ENCODE measurements at places on chromosomes 3 and 15. TPM values are rescaled to one million over a fixed set of nuclear protein-coding genes. Genes with fewer than 3 reads are reported as not detected.

- DNase-seq, result no peak
These were observed 30.1 kb downstream of the MYRIP start for GRCh38 chr3:39839484-39839883.

DNA sequence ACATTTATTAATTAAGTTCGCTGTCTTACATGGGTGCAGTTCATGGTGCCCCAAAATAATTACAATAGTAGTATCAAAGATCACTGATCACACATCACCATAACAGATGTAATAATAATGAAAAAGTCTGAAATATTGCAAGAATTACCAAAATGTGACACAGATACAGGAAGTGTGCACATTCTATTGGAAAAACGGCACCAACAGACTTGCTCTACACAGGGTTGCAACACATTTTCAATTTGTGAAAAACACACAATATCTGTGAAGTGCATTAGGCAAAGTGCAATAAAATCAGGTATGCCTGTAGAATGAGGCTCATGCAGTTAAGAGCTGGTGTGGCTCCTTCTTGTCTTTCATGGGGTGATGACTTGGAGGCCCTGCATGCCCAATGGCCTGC lies 265.8 kb downstream of the RPLP1 start:
- DNase-seq, result no peak

DNA sequence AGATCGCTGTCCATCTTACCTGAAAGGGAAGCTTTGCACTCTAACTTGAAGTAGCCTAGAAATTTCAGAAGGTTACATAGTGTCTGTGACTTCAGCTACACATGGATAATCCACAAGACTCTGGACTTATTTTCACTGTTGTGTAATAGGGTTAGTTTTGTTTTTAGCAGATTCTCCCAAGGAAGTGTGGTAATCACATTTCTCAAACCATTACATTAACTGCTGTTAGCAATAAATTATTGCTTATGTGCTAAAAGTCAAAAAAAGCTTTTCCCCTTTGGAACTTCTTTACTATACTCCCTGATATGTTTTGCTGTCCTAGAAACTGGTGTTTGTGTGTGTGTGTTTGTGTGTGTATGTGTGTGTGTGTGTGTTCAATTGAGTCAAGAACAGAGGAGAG lies 351.8 kb upstream of the TPRG1 start:
- peak; percentile 95 for DNase-seq

DNA sequence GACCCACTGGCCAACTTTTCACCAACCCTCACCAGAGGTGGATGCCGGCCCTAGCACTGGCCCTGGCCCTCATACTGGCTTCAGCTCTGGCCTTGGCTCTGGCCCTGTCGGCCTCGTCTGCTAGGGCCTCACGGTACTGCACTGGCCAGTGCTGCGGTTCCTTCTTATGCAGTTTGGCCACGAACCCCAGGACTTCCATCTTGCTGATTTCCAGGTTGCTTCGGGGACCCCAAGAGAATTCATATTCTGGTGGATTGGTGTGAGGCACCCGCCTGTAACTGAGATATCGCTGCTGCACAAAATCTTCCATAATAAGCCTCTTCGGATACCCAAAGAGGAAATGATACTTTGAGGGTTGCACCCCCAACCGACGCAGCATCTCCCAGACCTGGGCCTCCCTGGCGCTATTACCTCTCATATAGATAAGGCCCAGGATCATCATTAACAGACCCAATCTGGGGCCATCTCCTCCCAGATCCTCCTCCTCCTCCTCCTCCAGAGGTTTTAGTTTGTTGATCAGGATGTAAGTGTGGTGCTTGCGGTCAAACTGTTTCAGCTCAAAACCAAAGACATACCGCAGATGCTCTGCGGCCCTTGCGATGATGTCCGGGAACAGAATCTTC lies 883 bp downstream of the MAGEF1 start:
- DNase-seq, result no peak

DNA sequence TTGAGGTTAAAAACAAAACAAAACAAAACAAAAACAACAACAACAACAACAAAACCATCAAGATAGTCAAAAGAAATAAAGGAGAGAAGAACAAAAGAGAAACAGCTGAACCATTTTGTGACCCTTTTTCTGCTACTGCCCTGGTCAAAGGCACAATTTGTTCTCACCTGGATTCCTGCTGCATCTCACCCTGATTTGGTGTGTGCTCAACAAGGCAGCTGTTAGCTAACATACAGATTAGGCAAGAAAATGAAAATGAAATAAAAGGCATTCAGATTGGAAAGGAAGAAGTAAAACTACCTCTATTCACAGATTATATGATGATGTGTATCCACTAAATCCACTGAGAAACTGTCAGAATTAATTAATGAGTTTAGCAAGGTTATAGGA lies 28.7 kb upstream of the XIRP1 start:
- DNase-seq, result no peak

DNA sequence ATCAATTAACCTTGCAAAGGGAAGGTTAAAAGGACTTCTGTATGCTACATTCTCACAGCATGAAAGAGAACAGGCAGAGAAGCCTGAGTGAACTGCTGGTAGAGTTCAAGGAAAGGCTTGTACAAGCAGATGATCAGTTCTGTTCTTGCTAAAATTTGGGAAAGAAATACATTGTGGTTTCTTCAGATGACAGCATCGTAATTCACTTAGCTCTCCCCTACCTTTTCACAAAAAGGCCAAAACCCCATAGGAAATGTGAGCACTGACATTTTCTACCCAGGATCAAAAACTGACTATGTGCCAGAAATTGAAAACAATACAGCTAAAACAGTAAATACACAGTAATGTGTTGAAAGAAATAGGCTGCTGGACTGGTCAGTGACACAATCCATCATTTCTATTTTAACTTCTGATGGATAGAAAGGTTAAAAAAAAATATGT lies 216.4 kb downstream of the DPH6 start:
- DNase-seq, result peak; percentile 54

DNA sequence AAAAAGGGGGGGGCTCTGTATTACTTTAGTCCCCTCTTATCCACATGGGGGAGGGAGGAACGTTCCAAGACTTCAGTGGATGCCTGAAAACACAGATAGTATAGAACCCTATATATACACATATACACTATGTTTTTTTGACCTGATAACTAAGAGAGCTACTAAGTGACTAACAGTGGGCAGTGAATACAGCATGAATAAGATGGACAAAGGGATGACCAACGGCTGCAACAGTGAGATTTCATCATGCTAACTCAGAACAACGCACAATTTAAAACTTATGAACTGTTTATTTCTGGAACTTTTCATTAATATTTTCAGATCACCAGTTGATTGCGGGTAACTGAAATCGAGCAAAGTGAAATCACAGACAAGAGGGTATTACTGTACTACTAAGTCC lies 7.3 kb downstream of the DCUN1D1 start:
- no peak for DNase-seq

DNA sequence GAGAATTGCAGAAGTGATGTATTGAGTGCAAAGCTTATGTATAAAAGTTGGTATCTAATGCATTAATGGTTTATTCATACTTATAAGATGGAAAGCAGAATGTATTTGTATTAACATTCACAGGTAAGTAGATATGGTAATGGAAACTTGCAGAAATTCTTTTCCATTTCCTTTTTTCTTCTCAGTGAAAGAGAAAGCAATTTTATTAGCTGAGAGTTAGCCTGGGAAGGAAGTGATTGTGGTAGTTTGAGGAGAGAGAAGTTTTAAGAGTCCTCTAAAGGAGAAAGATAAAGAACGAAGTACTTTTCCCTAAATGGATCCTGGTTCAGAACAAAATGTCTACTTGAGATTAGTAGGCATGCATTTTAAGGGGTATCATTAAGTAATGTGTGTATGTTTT lies 60.1 kb upstream of the OSTN start:
- no peak for DNase-seq

- DNase-seq, result no peak
These were observed 90.0 kb downstream of the GAP43 start for GRCh38 chr3:115713284-115713683.

DNA sequence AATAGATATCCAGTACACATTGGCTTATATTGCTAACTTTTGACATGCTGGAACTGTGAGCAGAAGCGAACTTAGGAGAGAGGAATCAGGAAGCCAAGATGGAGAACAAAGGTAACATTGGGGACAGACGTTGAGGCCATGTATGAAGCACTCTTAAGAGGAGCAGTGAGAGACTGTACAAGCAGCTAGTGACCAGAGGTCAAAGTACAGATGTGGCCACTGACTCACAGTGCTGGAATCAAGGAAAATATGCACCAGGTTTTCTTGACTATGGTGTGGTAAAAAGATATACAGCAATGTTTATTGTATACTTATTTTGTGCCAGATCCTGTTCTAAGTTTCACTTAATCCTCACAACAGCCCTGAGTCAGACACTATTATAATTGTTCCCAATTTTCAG lies 2.0 kb upstream of the IL20RB start:
- DNase-seq, result peak; percentile 96

- no peak for DNase-seq
These were observed 16.8 kb upstream of the ABHD2 start for GRCh38 chr15:89071471-89071870.

GRCh38 chr3:46389306-46389705 lies 17.6 kb downstream of the CCR5AS start:
- DNase-seq, result no peak

DNA sequence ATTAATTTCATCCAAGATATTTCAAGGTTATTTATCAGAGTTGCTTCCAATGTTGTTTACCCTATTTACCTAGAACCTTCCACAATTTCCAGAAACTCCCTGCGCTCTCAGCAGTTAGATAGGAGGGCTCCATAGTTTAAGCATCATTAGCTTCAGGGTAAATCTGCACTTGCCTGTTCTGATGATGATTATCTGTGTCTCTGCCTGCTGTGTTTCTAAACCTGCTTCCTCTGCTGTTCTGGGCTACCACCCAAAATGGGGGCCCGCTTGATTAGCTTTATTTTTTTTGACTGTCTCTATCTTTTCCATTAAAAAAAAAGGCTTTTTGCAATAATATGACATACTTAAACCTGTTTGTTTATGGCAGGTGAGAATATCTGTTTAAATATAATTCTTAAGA lies 472.4 kb downstream of the DIPK2A start:
- no peak for DNase-seq

DNA sequence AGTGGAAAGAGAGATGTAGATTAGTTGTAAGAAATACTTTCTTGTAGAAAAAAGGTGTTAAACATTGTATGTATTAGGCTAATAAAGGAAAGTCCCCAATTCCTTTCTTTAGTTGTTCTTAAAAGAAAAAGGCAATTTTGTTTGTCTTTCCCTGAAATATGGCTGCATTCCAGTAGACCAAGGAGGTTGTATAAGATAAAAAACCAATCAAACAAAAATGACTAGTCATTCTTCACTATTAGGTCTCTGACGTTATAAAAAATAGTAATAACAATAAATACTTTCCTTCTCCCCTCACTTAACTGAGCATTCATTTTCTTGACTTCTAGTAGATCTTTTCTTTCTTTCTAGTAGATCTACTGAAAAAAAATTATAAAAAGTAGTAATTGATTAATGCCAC lies 8.6 kb upstream of the PPM1L start:
- DNase-seq, result no peak

DNA sequence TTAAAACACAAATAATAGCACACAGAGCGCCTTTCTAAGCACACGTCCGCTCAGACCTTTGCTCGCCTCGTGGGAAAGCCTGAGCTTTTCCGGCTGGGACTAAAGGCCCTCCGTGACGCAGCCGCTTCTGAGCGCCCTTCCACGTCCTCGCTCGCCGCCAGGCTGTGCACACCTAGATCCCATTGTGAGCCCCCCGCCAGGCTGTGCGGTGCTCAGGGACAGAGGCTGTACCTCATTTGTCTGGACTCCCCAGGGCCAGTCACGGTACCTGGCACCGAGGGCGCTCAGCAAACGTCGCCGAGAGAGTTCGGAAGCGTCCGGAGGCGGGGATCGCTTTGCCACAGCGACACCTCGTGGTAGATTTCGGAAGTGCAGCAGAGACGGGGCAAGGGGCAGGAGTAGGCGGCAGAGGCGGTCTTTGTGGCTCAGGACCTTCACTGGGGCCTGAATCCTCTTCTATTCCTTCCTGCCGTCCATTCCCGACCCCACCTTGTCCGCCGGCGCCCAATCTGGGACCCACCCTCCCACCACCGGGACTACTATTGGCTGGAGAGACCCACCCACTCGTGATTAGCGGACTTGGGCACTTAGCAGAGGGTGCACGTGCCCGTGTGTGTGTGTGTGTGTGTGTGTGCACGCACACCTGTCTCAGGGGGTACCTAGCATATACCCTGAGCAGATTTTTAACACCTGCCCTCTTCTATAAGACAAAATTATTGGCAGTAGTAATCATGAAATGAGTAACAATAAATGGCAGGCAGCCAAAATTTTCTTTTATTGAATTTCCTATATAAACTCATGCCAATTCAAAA lies 65.6 kb downstream of the RHCG start:
- DNase-seq, result peak; percentile 59

DNA sequence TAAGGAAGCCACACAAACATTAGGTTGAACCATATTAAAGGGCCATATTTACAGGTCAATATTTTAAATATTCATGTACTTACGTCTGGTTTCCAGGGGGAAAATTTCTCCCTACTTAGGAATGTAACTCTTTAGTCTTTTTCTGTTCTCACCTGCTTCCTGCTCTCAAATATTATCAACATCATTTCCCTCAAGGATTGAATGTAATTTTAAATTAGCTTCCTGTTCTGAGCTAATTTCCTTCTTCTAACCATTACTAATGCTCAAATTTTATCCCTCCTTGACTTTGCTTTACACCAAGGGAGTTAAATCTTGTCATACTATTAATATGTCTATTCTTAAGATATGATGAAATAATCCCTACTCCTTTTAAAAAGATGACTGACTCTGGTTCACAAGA lies 103.4 kb upstream of the UBP1 start:
- DNase-seq, result no peak

- DNase-seq, result peak; percentile 66
These were observed 52.6 kb downstream of the ARNT2 start for GRCh38 chr15:80456517-80457492.

GRCh38 chr15:38197553-38197952 lies 55.1 kb upstream of the SPRED1 start:
- no peak for DNase-seq

- peak; percentile 83 for DNase-seq
These were observed 53.5 kb downstream of the ZBTB38 start for GRCh38 chr3:141421639-141422319.

- no peak for DNase-seq
These were observed 348.0 kb downstream of the VPS13C start for GRCh38 chr15:61712129-61712759.

DNA sequence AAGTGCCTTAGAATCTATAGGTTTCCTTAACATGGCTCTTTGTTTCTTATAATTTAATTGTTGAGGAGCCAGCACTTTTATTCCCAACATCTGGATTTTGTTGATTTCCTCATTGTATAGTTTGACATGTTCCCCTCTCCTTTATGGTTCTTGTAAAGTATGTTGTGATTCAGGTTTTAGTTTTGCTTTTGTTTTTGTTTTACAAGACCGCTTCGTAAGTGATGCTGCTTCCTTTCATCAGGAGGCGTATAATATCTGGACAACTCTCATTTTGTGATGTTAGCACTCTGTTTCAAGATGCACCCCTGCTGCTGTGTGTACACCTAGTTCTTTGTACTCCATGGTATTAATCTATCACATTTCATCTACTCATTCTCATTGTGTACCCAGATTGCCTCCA lies 48.7 kb downstream of the SLC49A4 start:
- peak; percentile 31 for DNase-seq

CD80 gene
- total RNA-seq, result not detected

SSUH2 gene
- 0.32 TPM for total RNA-seq

CMTM7 gene
- total RNA-seq, result 8.2 TPM

MEIS2 gene
- total RNA-seq, result 73.0 TPM

ADAMTS17 gene
- total RNA-seq, result under 0.01 TPM

IP6K2 gene
- 55.7 TPM for total RNA-seq

FGF7 gene
- 369 TPM for total RNA-seq

ARPIN gene
- total RNA-seq, result 16.1 TPM

RBPMS2 gene
- not detected for total RNA-seq

GOLGA8G gene
- not detected for total RNA-seq

KNG1 gene
- not detected for total RNA-seq

CCR8 gene
- not detected for total RNA-seq

THPO gene
- 0.86 TPM for total RNA-seq

MASP1 gene
- 198 TPM for total RNA-seq
